ENCODE measurements at places on chromosomes 7 and 10. TPM values are rescaled to one million over a fixed set of nuclear protein-coding genes. Genes with fewer than 3 reads are reported as not detected.

GRCh38 chr10:131908151-131908550 lies 7.3 kb downstream of the PPP2R2D start:
- ATAC-seq, result no peak

DNA sequence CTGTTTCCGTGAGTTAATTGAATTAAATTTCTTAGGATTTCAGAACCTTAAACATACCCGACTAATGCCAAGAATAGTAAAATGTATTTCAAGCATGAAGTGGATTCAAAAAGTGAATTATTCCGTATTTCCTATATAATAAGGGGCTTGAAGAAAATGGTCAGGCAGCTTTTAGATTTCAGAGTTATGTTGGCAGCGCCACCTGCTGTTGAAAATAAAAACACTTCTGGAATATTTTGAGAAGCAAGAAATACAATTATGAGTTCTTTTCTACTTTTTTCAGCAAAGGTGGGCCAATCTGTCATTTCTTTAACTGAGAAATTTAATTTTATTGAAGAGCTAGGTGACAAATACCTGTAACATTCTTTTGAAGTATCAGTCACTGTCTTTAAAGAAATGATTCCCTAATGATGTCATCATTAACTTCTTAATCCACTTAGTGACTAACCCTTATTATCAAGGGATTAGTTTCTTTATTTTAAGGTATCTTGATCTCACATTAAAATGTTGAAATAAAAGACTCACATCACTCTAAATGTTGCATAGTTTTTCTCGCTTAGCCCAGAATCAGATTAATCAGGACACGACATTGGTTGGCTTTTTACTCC lies 36.6 kb upstream of the AGR3 start:
- ATAC-seq, result no peak

DNA sequence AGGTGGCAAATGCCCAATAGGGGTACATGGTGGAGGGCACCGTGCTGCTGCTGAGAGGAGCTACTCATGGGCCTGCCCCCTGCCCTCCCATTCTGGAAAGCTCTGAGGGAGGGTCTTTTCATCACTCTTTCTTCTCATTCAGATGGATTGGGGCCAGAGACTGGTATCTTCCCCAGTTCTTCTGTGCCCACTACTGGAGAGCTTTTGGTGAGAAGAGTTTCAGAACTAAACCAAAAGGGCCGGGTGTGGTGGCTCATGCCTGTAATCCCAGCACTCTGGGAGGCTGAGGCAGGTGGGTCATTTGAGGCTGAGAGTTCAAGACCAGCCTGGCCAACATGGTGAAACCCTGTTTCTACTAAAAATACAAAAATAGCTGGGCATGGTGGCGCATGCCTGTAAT lies 12.5 kb downstream of the ADRA2A start:
- no peak for ATAC-seq

GRCh38 chr7:919924-920341 lies 34.5 kb downstream of the ADAP1 start:
- ATAC-seq, result no peak

DNA sequence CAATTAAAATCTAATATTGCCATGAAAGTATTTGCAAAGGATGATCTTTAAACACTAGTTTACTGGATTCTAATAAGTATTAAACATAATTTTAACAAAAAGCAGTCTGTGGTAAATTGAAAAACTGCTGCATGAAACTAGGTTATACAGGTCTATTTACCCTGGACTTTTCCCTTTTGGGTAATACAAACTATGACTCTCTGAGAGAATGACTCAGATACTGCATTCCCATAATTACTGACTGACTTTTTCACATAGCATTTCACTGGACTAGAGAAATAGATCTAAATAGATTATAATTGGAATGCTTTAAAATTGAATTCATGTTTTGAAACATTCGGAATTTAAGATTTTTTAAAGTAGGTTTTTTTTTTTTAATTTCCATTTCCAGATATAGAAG lies 395.7 kb downstream of the THSD7A start:
- ATAC-seq, result no peak

GRCh38 chr7:41738806-41739205 lies 35.9 kb upstream of the INHBA start:
- ATAC-seq, result no peak

DNA sequence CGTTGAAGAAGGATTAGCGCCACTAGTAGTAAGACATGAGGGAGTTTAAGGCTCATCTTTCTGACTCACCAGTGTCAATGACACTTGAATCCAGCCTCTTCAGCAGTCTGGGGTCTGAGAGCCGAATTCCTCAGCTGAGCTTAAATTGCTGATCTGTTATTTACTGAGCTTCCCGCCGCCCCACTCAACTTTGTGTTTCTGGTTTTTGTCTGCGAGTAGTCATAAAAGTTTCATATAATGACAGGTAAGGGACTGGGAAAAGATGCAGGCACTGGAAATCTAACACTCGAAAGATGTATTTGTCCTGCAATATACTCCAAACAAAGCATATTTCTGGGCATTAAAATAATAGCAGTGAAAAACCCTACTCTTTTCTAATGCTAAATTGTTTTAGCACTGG lies 51.2 kb upstream of the RELN start:
- ATAC-seq, result no peak

DNA sequence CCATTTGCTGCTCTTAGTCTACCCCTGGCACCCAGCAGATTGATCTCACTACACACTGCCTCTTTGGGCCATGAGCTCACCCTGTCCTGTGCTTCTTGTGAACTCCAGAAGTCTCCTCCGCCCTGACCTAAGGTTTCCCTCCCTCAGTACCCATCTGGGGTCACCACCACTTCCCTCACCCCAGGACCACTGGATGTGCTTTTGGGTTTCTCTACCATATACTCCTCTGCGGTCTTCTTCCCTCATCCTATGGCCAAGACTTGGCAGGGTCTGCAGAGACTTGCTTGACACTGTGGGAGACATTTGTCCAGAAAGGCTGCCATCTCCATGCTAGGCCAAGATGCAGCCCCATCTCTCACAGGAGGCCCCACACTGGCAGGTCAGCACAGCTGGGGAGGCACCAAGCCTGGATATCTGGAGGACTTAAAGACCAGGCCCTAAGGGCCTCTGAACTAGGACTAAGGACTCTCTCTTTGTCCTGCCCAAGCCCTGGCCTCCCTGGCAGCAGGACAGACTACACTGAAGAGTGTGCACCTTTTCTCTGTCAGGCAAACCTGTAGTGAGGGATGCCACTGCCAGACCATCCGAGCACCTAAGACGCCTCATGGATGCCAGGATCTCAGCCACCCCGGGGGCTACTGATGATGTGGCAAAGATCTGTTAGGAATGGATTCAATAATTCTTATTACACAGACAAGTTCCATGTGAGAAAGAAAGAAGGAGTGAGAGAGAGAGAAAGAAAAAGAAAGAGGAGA lies 134.6 kb downstream of the ZNF467 start:
- no peak for ATAC-seq

GRCh38 chr10:114000457-114001010 lies 43.1 kb upstream of the ADRB1 start:
- ATAC-seq, result no peak

FOXI2 gene
- not detected for total RNA-seq

ADAM22 gene
- 0.32 TPM for total RNA-seq

TAS2R38 gene
- not detected for total RNA-seq

TUBAL3 gene
- not detected for total RNA-seq

MRLN gene
- 0.74 TPM for total RNA-seq

MOSPD3 gene
- total RNA-seq, result 21.0 TPM

CTBP2 gene
- total RNA-seq, result 0.74 TPM
